ENCODE measurements at places on chromosomes 16 and 17.

GRCh38 chr17:83198366-83199341 is 119.2 kb downstream of the METRNL start:
- DNase-seq, result no peak

DNA sequence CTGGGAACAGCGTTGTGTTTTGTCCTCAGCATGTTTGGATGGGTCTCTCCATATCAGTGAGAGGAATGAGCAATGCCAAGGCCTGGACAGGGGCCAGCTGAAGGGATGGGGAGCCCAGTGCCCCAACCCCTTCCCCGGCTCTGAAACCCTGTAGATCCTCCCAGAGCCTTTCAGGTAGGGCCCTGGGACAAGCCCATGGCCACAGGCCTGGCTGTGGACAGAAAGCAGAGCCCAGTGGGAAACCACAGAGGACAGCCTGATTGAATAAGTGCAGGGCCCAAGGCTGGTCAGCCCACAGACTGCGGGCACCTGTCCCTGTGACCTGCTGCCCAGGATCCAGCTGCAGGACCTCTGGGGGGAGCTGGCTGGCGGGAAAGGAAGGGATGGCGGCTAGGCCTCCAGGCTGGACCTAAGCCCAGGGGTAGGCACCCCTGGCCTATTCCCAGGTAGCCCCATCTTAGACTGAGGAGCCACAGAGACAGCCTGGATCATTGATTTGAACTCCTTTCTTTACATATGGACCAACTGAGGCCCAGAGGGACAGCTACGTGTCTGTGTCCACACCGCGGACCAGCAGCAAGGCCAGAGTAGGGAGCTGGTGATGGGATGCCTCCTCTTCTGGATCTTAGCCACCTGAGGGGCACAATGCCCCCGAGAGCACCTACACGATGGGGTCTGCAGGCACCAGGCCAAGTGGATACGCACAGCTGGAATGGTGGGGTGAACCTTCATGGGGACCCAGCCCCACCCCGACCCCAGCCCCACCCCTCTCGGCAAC is 1.3 kb downstream of the CCDC102A start:
- peak; percentile 49 for DNase-seq

- no peak for DNase-seq
Observed at GRCh38 chr16:47519996-47520679, 59.0 kb downstream of the PHKB start.

DNA sequence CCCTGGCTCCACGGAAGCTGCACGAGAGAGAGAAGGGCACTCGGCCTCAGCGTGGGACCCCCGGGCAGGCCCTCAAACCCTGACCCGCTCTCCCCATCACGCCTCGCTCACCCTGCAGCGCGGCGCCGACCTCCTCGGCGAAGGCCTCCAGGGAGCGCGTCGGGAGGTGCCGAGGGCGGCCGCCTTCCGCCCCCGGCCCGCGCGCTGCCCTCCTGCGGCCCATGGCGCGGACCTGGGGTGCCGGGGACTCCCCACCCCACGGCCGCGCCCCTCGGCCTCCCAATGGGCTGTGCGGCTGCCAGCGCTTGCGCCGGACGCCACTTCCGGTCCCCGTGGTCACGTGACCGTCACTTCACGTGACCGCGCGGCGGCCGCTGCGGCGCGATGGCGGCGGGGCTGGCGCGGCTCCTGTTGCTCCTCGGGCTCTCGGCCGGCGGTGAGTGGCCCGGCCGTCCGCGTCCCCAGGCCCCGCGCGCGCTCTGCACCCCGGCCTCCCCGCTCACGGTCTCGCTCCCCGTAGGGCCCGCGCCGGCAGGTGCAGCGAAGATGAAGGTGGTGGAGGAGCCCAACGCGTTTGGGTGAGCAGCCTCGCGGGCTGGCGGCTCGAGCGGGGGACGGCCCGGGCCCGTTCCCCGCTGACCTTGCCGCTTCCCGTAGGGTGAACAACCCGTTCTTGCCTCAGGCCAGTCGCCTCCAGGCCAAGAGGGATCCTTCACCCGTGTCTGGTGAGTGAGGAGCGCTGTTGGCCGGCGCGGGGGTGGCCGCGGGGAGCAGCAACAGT is at the start of the genes GNPTG and TSR3:
Gene GNPTG, plus strand, starts transcription at position 350 of the 781 bp plus-strand sequence. Its CDS starts 35 bp downstream, at position 385.
Gene TSR3, minus strand, starts transcription at position 297 of the 781 bp plus-strand sequence. Its CDS starts 74 bp downstream, at position 223.
- DNase-seq, result peak; percentile 88

DNA sequence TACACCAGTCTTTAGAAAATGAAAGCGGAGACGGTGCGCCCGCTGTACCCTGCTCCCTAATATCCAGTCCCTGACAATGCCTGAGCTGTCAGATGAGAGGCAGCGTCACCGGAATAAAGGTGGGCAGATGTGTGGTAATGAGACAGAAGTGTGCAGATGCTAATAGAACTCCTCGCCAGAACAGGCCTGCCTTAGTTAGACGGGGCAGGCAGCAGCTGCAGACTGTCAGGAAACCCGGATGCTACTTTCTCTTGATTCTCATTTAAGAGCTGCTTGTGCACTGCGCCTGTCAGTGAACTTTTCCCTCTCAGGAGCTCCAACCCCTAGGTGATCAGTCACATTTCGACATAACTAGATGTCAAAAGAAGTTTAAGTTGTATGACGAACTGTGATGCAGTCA is 221.8 kb upstream of the IRX3 start:
- no peak for DNase-seq

- no peak for DNase-seq
Observed at GRCh38 chr16:46889942-46890300, 5.8 kb downstream of the GPT2 start.

DNA sequence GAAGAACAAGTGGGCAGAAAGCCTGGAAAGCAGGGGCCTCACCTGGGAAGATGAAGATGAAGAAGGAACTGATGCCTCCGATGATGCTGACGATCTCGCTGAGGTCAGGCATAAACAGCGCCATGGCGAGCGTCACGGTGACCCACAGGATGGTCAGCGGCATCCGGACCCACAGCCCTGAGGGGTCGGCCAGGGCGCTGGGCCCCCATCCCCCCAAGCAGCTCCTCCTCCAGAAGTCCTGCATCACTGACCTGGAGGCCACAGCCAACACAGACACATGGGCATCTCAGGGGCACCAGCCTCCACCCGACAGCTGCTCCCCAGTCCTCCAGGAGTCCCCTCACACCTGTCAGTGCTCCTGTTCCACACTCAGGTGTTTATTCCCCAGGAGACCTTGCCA is 26.1 kb downstream of the SLC38A8 start:
- DNase-seq, result no peak

DNA sequence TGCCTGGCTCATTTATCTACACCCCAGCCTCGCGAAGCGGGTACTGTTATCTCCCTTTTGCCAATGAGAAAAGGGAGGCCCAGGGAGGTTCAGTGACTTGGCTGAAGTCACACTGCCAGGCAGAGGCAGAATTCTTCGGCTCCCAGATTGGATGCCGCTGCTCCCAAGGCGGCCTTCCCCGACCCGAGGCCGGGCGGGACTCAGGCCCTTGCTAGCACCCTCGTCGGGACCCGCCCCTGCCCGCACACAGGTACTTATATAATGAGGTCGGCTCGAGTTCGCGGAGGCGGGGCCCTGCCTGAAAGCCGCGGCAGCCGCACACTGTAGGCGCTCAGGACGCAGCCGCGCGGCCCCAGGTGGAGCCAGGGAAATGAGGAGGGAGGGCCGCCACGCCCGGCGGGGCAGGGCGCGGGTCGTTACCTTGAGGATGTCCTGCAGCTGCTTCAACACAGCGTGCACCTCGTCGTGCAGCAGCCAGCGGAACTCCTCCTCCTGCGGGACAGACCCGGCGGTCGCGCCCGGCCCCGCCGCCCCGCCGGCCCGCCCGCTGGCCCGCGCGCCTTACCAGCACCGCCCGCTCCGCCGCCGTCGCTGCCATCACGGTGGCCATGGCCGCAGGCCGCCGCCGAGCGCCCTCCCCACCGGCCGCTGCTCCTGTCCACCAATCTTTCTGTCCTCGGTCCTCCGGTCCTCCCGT is at the start of gene ROGDI:
Gene ROGDI, minus strand, starts transcription at position 672 of the 697 bp plus-strand sequence. Its CDS starts 62 bp downstream, at position 610.
- DNase-seq, result peak; percentile 67

DNA sequence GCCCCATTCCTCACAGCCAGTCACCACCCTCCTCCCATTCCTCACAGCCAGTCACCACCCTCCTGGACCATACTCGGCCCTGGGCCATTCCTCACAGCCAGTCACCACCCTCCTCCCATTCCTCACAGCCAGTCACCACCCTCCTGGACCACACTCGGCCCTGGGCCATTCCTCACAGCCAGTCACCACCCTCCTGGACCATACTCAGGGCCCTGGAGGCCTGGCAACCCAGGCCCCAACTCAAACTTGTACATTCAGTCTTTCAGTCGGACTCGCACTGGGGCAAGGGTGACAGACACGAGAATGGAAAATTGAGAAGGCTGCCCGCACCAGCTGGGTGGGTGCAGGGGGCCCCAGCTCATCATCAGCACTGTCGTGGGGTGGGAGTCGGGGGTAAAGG is 30.4 kb upstream of the FOXK2 start:
- DNase-seq, result peak; percentile 74

GRCh38 chr16:4572715-4573114 is 16.6 kb downstream of the C16orf96 start:
- DNase-seq, result no peak

DNA sequence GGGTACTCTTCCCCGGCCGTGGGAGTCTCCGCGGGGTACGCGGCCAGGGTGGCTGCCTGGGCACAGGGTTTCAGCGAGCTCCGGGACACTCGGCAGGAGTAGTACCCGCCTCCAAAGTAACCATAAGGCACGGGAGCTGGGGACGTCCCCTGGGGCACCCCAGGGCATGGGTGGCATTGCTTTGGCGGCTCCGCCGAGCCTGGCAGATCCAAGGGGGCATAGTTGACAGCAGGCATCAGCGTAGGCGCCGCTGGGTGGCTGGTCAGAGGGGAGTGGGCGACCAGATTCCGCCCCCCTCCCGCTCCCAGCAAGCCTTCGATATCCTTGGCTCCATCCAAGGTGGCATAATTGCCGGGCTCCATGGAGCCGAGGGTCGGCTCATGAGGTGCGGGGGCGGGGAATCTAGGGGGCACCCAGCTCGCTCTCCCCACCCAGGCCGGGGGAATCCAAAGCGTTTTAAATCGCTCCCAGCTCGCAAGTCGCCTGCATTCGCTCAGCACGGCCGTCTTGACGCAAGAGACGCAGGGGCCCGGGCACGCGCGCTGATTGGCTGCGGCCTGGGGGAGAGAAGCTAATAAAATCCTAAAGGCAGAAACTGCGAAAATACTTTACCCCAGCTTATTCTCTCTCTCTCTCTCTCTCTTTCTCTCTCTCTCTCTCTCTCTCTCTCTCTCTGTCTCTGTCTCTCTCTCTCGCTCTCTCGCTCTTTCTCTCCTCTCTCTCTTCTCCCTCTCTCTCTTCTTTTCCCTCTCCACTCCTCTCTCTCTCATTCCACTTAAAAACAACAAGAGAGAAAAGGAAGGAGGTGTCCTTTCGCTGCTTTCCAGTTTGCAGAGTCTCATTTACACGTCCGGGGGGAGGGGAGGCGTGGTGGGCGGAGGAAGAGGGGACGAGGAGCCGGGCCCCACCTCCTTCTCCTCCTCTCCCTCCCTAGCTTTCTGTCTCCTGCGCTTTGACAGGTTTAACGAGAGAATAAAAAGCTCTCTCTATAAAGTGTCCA is at the start of gene HOXB13:
Gene HOXB13, minus strand, starts transcription at position 519 of the 1,000 bp plus-strand sequence. Its CDS starts 157 bp downstream, at position 362.
- DNase-seq, result peak; percentile 63

DNA sequence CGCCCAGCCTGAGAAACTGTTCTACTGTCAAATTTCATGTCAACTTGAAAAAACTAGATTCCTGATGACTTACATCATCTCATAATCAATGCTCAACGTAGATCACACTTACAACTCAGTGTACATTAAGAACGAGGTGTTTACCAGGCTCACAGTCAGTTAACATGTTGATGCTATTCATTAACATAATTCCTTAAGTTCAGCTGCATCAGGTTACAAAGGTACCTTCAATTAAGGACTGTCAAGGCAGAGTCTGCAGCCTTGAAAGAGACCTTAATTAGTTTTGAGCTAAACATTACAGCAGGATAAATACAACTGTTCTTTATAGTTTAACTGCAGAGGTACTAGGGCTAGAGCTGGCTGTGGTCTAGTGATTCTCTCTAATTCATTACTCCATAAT is 1.9 kb downstream of the GNA13 start:
- DNase-seq, result no peak

DNA sequence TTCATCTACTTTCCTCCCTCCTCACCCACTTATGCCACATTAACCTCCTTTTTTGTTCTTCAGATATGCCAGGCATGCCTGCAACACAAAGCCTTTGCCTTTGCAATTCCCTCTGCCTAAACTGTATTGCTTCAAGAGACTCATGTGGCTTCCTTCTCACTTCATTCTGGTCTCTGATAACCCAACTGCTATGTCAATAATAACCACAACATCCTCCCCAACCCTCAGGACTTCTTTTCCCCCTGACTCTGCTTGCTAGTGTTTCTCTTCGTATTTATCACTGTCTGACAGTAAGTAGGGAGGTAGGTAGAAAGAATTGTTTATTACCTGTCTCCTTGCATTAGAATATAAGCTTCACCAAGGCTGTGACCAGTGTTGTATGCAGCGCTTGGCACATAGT is 22.4 kb downstream of the RBL2 start:
- no peak for DNase-seq

DNA sequence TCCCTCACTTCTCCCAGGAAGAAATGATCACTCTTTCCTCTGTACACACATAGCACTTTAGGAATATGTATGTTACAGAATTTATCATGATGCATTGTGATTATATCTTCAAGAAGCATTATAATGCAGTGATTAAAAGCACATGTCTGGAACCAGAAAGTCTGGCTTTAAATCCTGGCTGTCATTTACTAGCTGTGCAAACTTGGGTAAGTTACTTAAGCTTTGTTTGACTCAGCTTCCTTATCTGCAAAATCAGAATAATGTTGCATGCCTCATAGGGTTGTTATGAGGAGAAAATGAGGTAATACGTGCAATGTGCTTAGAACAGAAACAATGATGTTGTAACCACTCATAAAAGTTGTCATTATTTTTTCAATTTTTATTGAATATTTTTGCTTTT is 156.3 kb upstream of the ZKSCAN2 start:
- no peak for DNase-seq

DNA sequence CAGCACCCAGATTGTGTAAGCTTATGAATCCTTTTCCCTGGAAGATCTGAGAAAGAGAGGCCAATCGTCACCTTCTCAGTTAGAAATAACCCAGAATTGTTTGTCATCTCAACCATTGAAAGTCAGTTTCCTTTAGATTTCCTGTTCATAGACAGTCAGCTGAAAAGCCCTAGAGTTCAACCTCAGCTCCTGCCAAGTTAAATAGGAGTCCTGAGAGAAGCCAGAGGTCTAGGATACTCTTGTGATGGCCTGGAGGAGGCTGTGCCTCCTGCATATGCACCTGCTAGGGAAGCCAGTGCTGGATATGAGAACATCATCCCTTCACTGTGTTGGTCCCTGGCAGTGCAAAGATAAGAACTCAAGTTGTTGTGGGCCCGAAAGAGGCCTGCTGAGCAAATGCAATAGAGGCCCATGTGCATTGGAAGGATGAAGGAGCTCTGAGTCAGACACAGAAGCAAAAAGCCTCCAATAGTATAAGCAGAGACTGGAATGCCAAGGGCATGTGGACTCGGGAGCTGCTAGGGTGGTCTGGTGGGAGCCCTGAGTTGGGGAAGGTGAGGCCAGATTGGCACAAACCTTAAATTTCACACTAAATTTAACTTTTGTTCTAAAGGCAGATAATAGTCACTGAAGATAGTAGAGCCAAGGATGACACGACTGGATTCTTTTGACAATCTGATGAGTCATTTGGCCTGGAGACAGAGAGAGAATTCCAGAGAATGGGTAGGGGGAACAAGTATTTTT is 520.9 kb upstream of the CDH5 start:
- DNase-seq, result no peak
